ENCODE measurements at places on chromosomes 5 and 9. TPM values are rescaled to one million over a fixed set of nuclear protein-coding genes. Genes with fewer than 3 reads are reported as not detected.

SLC34A3 gene
- total RNA-seq, result 0.27 TPM

CDKN2A gene
- total RNA-seq, result not detected

DNA sequence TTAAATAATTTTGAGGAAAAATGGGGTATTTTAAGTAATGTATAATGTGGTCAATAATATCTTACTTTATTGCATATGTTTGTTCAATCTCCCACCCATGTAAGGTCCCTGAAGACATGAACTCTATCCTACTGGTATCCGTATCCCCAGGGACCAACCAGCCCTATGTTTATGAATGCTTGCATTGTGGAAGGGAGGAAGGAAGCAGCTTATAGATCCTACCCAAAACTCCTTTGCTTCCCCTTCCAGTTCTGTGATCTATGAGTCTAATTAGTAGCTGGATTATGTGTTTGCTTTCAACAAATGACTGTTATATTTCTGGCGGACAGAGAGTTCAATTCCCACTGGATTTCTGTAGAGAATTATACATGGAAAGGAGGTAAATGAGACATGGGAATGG lies 45.6 kb downstream of the CNTRL start:
- no peak overlapping the region for H3K4me3 ChIP-seq
- no peak for DNase-seq
- peaks cover 17% of the 10 kb centered on the region for H3K4me1 ChIP-seq
- H3K27me3 ChIP-seq, result no peaks in the 10 kb centered on the region
- H3K36me3 ChIP-seq, result peaks cover 3% of the 10 kb centered on the region

IL4 gene
- not detected for total RNA-seq

GRAMD2B gene
- total RNA-seq, result 32.1 TPM

DNA sequence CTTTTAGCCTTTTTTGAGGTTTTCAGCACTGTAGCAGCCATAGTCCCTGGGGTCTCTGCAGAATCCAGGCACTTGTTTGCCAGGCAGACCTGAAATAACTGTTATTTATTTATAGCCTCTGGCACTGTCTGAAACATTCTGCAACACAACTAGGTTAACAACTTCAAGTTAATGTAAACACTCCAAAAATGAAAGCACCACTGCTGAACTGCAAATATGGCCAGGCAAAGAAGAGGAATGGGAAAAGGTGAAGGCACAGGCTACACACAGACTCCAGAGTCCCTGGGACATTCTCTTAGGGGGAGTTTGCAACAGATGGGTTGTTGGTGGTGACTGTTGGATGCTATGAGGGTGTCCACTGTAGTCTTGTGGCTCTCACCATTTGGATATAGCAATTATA lies 369.0 kb downstream of the MAT2B start:
- peaks cover 28% of the 10 kb centered on the region for H3K4me1 ChIP-seq
- H3K4me3 ChIP-seq, result no peak overlapping the region
- no peaks in the 10 kb centered on the region for H3K36me3 ChIP-seq
- DNase-seq, result no peak
- no peaks in the 10 kb centered on the region for H3K27me3 ChIP-seq

DNA sequence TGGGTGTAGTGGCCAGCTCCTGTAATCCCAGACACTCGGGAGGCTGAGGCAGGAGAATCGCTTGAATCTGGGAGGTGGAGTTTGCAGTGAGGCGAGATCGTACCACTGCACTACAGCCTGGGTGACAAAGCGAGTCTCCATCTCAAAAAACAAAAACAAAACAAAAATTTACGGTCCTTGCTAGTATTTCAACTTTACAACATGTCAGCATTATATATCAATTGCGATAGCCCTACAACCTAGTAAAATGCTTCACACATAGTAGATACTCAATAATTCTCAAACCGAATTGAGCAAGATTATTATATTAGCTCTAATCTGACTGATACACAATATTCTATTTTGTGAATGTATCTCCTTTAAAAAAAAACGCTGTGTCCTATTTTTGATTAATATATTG lies 1411.0 kb upstream of the WWC1 start:
- no peak overlapping the region for H3K27ac ChIP-seq
- no peaks in the 10 kb centered on the region for H3K27me3 ChIP-seq
- DNase-seq, result no peak
- no peaks in the 10 kb centered on the region for H3K36me3 ChIP-seq
- H3K4me1 ChIP-seq, result peaks cover 2% of the 10 kb centered on the region

GRCh38 chr9:103301051-103301450 lies 305.9 kb downstream of the CYLC2 start:
- no peak overlapping the region for H3K27ac ChIP-seq
- DNase-seq, result no peak
- no peaks in the 10 kb centered on the region for H3K27me3 ChIP-seq
- H3K36me3 ChIP-seq, result no peaks in the 10 kb centered on the region

GRCh38 chr5:37792975-37793631 lies 46.7 kb downstream of the GDNF start:
- H3K36me3 ChIP-seq, result no peaks in the 10 kb centered on the region
- no peak overlapping the region for H3K27ac ChIP-seq
- no peaks in the 10 kb centered on the region for H3K4me1 ChIP-seq
- DNase-seq, result no peak
- H3K27me3 ChIP-seq, result no peaks in the 10 kb centered on the region

HCN1 gene
- total RNA-seq, result 0.14 TPM

DNA sequence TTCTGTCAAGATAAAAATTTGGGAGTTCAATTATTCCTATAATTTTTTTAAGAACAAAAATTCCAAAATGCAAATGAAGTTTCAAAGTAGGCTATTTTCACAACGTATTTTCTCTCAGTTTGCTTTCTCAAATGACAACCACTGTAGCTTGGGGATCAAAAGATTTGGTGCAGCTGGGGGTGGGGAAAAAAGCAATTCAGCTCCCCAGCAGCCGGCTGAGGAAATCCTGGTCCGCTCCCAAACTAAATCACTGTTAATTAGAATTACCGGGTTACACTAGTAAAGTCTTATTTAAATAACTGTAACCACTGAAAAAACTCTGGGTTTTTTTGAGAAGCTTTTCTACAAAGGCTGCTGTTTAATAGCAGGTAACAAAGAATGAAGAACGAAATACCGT lies 5.7 kb downstream of the NR6A1 start:
- H3K27ac ChIP-seq, result no peak overlapping the region
- no peaks in the 10 kb centered on the region for H3K27me3 ChIP-seq
- no peaks in the 10 kb centered on the region for H3K36me3 ChIP-seq
- H3K4me1 ChIP-seq, result peaks cover 68% of the 10 kb centered on the region
- no peak overlapping the region for H3K4me3 ChIP-seq
- no peak for DNase-seq

MEIKIN gene
- not detected for total RNA-seq

DNA sequence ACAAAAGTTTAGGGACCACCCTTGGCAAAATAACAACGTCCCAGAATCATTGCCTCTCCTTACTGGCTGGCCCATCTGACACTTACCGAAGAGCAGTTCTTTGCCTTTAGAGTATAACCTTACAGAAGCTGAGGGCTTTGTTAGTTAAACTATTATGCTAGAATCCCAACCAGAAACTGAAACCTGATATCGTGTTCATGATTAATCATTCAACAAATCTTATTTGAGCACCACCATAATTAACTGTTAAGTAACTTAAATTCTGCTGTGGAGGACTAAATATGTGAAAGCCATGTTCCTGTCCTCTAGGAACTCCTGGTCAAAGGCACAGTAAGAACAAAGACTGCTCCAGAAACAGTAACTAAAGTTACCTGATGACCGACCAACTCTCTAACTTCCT lies 104.9 kb downstream of the ARL15 start:
- no peak overlapping the region for H3K27ac ChIP-seq
- H3K27me3 ChIP-seq, result no peaks in the 10 kb centered on the region
- no peak for DNase-seq
- peaks cover 3% of the 10 kb centered on the region for H3K36me3 ChIP-seq

GRCh38 chr5:123434796-123435195 lies 11.6 kb upstream of the CEP120 start:
- H3K4me3 ChIP-seq, result no peak overlapping the region
- H3K36me3 ChIP-seq, result no peaks in the 10 kb centered on the region
- DNase-seq, result no peak
- H3K4me1 ChIP-seq, result peaks cover 2% of the 10 kb centered on the region

Data from progenitor cell of endocrine pancreas (in vitro differentiated cells).